PC-3 (cell line): ENCODE measurements at places on chromosomes 16 and 17. TPM values are rescaled to one million over a fixed set of nuclear protein-coding genes. Genes with fewer than 3 reads are reported as not detected.

Gene TMEM238L
- total RNA-seq: not detected in 2 replicates

Gene PER1
- 25.0 and 47.2 TPM in 2 replicates for total RNA-seq

DNA sequence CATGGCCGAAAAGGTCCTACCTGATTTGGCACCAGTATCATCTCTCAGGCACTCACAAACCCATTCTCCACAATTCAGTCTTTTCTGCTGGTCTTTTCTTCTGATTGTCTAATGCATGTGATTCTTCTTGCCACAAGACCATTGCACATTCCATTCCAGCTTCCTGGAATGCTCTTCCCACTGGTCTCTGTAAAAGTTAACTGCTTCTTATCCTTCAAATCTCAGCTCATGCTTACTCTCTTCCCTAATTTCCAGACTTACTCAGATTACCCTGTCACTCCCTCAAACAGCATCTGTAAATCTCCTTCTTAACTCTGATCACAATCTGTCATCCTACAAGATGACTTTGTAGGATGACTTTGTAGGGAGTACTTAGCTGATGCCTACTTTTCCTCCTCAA is 320.2 kb downstream of the MAP2K6 start:
- DNase-seq: no peak

GRCh38 chr17:59353936-59354755 is 22.7 kb downstream of the YPEL2 start:
- no peak for DNase-seq

Gene RNF135
- total RNA-seq: 10.4 and 10.7 TPM in 2 replicates

- peak; percentile 94 for DNase-seq
These were observed 14.7 kb downstream of the KCTD19 start for GRCh38 chr16:67311607-67312488.

DNA sequence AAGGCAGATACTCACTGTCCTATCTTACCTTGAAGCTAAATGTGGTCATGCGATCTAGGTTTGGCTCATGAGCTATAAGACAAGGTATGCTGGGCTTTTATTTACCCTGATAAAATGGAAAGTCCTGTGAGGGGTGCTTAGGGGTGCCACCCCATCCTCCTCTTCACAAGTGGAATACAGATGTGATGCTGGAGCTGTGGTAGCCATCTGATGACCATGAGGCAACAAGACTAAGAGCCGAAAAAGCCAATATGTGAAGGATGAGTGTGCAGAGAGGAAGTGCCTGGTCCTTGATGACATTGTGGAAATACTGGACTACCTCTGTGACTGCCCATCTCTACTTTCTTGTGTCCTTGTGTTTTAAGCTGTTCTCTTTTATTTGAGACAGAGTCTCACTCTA is 58.1 kb upstream of the TMC5 start:
- no peak for DNase-seq

Gene SNF8
- 278 TPM in 2 replicates for total RNA-seq

- no peak for DNase-seq
These were observed at the start of gene GLTPD2 for GRCh38 chr17:4788807-4789700. GLTPD2 (plus strand) TSS chr17:4788964; CDS start chr17:4789012, 48 bp downstream.

GRCh38 chr16:47644166-47644565 is 183.0 kb downstream of the PHKB start:
- peak; percentile 17 for DNase-seq

Gene APOBR
- 0.04 TPM in 1 of 2 replicates, not detected in the other for total RNA-seq

DNA sequence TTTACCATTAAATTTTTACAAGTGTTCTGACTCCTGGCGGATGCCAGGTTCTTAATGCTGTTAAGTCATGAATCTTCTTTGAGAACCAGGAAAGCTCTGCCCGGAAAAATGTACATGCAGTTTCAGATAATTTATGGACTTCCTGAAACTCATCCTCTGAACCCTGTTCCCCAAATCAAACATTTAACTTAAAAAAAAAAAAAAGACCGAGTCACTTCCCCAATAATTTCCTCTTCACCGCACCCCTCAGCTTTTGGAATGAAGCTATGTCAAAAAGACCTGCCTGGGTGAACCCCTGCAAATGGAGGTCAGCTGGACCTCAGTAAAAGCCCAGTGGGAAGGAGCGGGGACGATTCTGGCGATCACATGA is 15.0 kb downstream of the ZNF232 start:
- DNase-seq: no peak

Gene SLC38A8
- total RNA-seq: not detected in 2 replicates

GRCh38 chr16:82748026-82748425 is 121.3 kb downstream of the CDH13 start:
- no peak for DNase-seq

GRCh38 chr16:30561089-30561816 is 3.1 kb upstream of the ZNF764 start:
- no peak for DNase-seq

DNA sequence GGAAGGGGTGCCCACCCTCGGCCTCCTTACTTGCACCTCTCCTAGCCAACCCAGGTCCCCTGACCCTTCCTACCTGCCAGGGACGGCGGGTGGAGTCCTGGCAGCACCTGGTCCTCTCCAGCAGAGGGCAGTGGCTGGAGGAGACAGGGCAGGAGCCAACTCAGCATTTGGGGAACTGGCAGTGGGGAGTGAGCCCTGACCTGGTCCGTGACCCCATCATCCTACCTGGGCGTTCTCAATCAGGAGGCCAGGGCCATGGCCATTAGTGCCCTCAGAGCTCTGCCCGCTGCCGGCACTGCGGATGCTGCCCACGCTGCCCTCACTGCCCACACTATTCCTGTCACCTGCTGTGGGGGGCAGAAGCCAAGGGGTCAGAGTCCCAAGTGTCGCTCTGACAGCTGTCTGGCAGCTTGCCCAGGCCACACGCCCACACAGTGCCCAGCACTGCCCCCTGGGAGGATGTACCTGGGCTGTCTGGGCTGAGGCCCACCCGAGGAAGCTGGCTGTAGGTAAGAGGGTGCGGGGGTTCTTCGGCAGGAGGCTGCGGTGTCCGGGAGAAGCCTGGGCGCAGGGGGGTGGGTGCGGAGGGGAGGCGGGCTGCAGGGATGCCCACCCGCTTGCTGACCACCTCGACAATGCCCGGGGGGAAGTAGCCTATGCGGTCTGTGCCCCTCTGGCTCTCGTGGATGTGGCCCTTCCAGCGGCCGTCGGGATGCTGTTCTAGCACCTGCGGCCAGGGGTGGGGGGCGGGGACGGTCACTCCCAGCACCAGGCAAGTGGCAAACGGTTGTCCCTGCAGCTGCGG is 10.8 kb downstream of the CASKIN2 start:
- peak; percentile 65 for DNase-seq

Gene DGKE
- 8.4 and 12.4 TPM in 2 replicates for total RNA-seq

GRCh38 chr17:40075201-40075941 is 12.6 kb downstream of the THRA start:
- DNase-seq: peak; percentile 63

GRCh38 chr16:48523415-48524204 is 86.4 kb downstream of the N4BP1 start:
- no peak for DNase-seq

Gene FBXO39
- total RNA-seq: not detected in 2 replicates

DNA sequence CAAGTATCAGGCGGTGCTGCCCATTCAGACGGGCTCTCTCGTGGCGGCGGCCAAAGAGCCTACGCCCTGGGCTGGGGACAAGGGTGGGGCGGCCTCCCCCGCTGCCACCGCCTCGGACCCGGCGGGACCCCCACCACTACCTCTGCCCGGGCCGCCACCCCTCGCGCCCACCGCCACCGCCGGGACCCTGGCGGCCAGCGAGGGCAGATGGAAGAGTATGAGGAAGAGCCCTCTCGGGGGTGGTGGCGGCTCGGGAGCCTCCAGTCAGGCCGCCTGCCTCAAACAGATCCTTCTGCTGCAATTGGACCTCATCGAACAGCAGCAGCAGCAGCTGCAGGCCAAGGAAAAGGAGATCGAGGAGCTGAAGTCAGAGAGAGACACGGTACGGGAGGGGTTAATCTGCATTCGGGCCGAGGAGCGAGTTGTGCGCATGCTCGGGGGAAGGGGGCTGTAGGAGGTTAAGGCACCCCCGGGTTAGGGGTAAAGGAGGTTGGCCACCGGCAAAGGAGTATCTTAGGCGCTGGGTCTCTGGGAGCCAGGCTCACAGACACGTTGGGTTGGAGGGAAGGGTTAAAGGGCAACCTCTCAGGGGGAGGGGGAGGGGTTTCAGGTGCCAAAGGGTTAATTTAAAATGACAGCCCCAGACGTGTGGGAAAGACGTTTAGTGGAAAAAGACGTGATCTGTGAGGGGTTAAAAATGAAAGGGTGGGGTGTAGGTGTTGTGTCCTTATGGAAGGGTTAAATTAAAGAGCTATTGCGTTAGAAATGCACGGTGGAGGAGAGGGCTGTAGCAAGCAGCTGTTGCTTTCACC is 1.4 kb downstream of the MSL1 start:
- DNase-seq: peak; percentile 33

DNA sequence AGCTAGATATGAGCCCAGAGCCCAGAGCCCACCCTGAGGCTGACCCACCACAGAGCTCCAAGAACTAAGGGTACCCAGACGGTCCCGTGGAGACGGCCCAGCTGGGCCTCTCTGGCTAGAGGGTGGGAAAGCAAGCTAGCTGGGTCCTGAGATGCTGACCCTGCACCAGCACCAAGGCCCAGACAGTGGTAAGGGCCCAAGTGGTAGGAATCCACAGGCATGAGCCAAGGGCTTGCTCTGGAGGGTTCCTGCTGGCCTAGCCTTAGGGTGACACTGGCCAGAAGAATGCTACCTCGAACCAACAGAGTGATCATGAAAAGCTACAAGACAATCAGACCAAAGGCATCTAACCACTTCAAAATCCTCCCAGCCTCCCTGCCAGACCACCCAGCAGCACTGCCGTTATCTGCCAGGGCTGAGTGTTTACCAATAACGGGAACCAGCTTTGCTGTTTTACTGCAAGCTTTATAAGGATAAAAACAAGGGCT is 13.2 kb downstream of the HIC1 start:
- DNase-seq: no peak

DNA sequence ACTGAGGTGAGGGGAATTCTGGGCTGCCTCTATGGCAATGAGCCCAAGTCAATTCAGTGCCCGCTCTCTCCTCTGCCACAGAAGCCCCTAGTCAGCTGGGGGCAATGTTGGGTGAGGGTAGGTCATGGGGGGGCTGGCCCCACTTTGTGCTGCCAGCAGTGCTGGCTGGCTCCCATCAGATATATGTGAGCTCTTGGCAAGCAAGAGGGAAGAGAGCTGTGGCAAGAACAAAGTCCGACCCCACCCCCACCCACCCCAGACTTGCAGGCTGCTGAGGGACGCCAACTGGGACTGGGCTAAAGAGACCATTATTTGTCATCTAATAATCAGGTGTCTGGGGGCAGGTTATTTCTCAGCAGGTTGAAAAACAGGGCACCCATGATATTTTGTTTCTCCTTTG is 89.4 kb downstream of the YPEL2 start:
- no peak for DNase-seq

DNA sequence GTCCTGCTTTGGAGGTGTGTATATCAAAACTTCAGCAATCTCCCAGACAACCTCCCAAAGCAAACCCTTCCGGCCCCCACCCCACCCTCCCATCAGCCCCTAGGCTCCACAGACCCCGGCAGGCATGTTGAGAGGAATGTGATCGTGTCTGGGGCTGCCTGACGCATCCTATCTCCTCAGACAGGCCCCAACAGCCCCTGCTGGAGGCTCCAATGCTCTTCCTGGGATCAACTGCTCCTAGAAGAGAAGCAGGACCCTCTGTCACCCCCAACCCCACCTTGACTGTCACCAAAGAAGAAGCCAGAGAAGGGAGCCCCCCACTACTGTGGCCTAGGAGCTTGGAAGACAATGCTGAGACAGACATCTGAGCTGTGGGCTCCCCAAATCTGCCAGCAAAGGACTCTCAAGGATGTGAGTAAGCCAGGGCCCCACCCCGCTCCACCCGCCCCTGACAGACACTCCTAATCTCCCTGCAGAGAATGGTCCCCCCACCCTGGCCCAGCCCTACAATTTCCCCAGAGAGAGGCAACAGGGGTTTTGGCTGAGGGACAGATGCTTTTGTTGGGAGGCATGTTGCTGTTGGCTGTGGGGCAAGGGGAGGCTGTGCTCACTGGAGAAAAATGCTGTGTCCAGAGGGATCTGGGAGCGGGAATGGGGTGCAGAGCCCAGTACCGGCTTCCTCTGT is 1.6 kb upstream of the KRT14 start:
- DNase-seq: no peak

Gene MEIOB
- total RNA-seq: not detected in 2 replicates

GRCh38 chr17:42361781-42362186 is 26.5 kb downstream of the STAT3 start:
- no peak for DNase-seq

Gene IKZF3
- under 0.01 TPM in 1 of 2 replicates, not detected in the other for total RNA-seq

DNA sequence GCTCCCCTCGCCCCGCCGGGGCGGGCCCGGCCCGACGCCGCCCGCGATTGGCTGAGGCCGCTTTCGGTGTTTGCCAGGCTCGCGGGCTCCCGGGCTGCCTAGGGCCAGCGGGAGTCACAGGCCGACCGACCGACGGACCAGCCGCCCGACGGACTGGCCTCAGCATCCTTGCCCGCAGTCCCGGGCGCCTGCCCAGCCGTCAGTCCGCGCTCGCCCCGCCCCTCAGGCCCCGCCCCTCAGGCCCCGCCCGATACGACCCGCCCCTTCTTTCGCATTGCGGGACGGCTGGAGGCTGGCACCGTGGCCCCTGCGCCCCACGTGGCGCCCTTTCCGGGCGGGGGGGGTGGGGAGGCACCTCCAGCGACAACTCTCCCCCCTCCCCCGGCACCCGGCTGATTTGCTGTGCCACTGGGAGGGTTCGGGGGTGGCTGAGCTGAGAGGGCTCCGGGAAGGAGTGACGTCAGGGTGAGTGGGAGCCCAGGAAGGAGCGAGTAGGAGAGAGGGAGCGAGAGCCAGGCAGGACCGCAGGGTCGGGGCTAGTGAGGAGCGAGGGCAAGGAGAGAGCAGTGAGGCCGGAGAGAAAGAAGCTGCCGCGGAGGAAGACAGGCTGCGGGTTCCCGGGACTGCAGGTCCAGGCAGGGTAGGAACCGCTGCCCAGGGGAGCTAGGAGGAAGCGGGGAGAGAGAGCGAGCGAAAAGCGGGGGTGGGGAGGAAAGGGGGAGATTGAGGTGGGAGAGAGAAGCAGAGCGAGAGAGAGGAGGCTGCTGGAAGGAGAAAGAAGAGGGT is at the start of gene ASPHD1:
Gene ASPHD1, plus strand, starts transcription at position 387 of the 786 bp plus-strand sequence. CDS start 484 bp downstream, outside the sequence.
- peak; percentile 57 for DNase-seq

Gene AXIN2
- 2.0 and 2.6 TPM in 2 replicates for total RNA-seq

DNA sequence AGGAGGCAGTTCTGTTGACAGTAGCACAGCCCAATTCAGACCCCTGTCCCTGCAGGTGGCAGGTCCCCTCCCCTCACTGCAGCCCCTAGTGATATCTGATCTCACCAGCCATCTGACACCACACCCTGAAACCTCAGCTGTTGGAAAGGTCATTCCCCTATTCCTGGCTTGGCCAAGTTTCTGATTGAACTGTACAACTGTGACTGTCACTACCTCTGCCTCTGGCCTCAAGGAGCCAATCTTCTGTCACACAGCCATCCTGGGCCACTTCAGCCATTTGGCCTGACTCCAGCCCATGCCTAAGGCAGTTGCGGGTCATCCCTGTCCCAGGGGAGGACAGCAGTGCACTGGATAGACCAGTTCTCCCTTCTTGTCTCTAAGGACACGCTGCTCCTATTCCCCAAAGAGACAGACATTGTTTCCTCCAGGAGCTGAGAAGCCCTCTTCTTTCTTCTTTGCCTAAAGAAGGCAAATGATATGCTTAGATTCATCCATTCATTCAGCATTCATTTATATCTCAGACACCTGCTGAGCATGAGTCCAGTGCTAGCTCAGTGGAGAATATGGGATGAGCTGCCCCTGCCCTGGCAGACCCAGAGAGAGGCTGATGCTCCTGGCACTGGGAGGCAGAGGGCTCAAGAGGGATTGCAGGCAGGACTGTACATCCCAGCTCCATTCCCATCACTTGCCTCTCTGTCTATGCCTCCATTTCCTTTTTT is 4.6 kb upstream of the ALDOA start:
- no peak for DNase-seq

GRCh38 chr16:73775841-73776388 is 520.7 kb upstream of the PSMD7 start:
- no peak for DNase-seq

Gene GP2
- total RNA-seq: not detected in 2 replicates
